ENCODE measurements at places on chromosomes 13 and 19. TPM values are rescaled to one million over a fixed set of nuclear protein-coding genes. Genes with fewer than 3 reads are reported as not detected.

Gene C5AR2
- 0.46 TPM for total RNA-seq

Gene ZNF575
- 1.8 TPM for total RNA-seq

Gene KATNAL1
- 62.7 TPM for total RNA-seq

Gene KLC3
- 1.8 TPM for total RNA-seq

Gene UBE2L5
- total RNA-seq = 0.92 TPM

Gene MIDN
- 14.1 TPM for total RNA-seq

Gene LSR
- 2.5 TPM for total RNA-seq

Gene ERICH6B
- total RNA-seq = not detected
